Breast epithelium (tissue), 4 donors: ENCODE measurements at places on chromosomes 6 and 20. TPM values are rescaled to one million over a fixed set of nuclear protein-coding genes. Genes with fewer than 3 reads are reported as not detected.

DNA sequence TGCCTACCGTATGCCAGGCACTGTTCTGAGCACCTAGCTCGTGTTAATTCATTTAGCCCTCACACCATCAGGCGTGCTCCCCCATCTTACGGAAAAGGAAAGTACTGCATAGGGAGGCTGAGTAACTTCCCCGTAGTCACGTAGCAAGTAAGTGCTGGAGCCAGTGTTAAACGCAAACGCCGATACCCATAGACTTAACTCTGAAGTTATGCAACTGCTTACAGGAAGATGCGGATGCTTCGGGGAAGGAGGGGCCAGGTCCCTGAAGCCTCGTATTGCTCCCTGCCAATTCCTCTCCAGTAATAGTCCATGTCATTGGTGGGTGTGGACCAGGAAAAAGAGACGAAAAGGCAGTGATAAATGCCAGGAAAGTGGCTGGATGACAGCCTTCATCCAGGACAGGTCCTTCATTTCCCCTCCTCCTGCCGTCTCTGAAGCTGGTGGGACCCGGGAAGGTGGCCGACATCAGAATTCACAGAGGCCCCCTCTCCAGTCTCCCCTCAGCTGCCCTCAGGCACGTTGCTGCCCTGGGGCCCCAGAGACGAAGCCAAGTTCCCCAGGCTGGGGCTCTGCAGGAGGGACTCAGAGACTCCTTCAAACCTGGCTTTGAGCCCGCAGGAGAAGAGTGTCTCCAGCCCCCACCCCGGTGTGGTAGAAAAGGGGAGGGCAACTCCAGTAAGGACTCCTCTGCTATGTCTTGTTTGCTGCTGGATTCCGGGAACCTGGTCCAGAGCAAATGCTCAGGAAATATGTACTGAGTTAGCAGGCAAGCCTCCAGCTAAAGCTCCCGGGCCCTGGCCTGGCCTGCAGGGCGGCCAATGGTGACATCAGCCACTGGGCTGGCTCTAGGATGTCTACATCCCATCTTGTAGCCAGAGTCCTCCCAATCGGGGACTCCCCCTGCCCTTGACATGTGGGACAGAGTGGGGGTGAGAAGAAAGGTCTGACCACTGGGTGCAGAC lies 37.8 kb downstream of the RAB44 start:
- DNase-seq, result no peak

DNA sequence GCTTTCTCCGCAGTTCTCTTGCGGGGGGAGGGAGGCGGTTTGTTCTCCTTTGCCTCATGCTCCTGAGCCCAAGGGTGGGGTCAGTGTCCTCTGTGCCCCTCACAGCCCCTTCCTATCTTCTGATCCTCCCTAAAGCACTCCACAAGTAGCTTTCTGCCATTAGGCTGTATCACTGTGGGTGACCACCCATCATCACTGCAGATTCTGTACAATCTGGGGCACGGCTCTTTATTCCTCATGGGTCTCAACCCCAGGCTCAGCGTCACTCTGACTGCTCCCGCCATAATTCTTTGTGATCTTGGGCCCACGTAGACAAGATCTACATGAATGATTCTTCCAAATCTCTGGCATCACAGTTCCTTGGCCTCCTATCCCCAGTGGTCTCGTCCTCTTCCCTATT lies 10.5 kb downstream of the NCR2 start:
- DNase-seq, result no peak

- no peak for DNase-seq
Observed at GRCh38 chr6:16639684-16640480, 121.4 kb downstream of the ATXN1 start.

GRCh38 chr6:13156381-13156780 lies 172.0 kb downstream of the TBC1D7 start:
- DNase-seq, result no peak

DNA sequence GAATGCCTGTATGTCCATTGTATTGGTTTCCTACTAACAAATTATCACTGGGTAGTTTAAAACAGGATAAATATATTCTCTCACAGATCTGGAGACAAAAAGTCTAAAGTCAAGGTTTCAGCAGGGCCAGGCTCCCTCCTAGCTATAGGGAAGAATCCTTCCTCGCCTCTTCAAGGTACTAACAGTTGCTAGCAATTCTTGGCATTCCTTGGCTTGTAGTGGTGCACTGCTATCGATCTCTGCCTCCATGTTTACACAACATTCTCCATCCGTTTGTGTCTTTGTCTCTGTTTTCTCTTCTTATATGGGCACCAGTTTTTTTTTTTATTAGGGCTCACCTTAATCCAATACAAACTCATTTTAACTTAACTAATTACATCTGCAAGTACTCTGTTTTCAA lies 48.9 kb downstream of the OR2B6 start:
- DNase-seq, result no peak

DNA sequence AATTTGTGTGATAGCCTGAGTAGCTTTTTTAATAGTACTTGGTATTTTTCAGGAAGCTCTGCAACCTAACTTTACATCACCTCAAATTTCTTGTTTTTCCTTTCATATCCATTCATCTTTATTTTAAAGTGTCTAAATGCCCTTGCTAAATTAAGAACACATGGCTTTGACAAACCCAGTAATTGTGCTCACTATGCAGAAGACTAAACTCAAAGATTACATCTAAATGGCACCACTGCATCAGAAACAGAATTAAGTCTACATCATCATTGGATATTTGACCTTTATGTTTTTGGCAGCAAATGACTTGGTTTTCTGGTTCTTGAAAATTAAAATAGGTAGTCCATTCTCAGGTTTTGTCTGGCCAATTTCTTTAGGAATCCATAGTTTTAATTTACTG lies 69.6 kb upstream of the HDGFL1 start:
- DNase-seq, result no peak

DNA sequence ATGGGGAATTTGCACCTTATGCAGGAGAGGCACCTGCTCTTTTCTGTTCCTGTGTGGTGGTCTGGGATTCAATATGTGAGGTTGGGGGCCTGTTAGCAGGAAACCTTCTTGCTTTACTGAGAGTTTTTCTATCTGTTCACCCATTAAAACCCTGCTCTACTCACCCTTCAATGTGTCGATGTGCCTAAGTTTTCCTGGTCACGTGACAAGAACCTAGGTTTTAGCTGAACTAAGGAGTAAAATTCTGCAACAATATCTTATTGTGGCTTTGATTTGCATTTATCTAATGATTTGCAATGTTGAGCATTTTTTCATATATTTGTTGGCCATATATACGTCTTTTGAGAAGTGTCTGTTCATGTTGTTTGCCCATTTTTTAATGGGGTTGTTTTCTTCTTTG lies 979.9 kb downstream of the HACE1 start:
- no peak for DNase-seq

DNA sequence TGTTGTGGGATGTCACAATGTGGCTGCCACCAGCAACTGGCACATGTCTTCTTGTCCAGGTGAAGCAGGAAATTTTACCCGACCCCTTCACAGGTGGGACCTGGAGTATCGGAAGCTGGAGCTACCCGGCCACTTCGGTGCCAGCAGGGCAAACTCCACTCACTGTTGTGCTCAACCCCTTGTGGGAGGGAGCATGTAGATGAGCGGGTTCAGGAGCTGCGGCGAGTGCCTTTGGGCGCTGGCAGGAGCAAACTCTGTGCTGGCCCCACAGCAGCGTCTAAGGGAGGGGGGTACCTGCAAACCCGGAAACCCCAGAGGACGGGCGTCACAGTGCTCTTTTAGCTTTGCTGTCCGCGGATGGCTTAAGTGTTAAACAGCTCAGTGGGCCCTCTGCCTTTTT lies 20.7 kb upstream of the SULF2 start:
- no peak for DNase-seq

- no peak for DNase-seq
Observed at GRCh38 chr6:139325125-139325524, 33.3 kb upstream of the TXLNB start.

GRCh38 chr6:147595961-147596360 lies 87.5 kb downstream of the SAMD5 start:
- no peak for DNase-seq

DNA sequence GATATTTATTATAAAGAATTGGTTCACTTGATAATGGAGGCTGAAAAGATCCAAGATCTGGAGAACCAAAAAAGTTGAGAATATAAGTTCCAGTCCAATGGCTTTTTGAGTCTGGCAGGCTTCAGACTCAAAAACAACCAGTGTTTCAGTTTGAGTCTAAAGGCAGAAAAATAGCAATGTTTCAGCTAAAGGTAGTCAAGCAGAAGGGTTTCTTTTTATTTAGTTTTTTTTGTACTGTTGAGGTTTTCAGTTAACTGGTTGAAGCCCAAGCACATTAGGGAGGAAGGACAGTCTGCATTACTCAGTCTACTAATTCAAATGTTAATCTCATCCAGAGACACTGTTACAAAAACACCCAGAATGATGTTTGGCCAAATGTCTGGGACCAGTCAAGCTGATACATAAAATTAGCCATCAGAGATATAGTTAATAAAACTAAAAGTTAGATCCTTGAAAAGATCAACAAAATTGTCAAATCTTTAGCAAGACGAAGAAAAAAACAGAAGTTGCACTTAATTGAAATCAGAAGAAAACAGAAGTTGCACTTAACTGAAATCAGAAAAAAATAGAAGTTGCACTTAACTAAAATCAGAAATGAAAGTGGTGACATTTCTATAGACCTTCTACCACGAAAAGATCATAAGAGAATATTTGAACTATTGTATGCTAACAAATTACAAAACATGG lies 980.3 kb upstream of the FLRT3 start:
- no peak for DNase-seq

GRCh38 chr6:116385921-116386320 lies 15.2 kb downstream of the DSE start:
- DNase-seq, result no peak

GRCh38 chr6:149503276-149503675 lies 18.5 kb upstream of the ZC3H12D start:
- DNase-seq, result no peak

- no peak for DNase-seq
Observed at GRCh38 chr6:151772446-151772845, 35.0 kb upstream of the ESR1 start.

GRCh38 chr6:135722679-135723078 lies 128.8 kb upstream of the PDE7B start:
- no peak for DNase-seq

DNA sequence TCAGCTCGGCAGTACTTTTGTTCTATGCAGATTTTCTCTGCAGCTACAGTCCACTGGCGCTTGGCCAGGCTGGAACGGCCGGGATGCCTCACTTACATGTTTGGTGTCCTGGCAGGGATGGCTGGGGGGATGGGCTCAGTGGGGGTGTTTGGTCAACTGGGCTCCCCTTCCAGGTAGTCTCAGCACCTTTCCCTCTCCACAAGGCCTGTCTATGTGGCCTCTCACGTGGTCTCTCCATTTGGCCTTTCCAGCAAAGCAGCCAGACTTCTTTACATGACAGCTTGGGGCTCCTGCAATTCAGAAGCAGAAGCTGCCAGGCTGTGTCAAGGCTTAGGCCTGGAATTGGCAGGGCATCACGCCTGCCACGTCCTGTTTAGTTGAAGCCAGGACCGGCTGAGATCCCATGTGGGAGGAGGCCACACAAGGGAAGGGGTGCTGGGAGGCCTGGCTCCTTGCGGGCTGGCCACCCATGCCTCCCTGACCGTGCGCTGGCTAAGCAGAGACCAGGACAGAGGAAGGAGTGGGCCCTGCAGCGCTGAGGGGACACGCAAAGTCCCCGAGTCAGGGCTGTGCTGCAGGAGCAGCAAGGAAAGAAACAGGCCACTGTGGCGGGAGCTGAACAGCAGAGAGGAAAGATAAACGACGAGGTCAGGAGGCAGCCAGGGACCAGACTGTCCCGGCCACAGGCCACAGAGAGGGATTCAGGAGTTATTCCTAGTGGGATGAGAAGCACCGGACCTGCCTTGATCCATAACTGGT lies 38.9 kb downstream of the MGME1 start:
- peak; percentile 29 for DNase-seq

DNA sequence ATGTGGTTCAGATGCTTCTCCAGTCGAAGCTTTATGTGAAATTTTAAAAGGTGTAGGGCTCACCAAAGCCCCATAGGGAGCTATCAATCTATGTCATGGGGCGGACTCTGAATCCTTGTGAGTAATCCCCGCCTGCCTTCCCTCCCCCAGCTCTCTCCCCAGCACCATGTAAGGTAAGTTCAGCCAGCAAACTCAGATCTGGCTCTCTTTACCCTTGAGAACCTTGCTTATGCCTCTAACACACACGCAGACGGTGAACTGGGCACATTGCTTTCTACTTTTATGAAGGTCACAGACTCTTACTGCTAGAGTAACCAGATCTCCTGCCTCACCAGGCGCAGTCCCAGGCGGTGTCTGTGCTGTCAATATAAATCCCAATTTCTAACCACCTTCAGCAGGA lies 82.6 kb upstream of the CNKSR3 start:
- no peak for DNase-seq

GRCh38 chr6:56772737-56773184 lies 130.1 kb upstream of the DST start:
- DNase-seq, result peak; percentile 39

GRCh38 chr20:33328157-33329137 lies 45.4 kb downstream of the BPIFB1 start:
- no peak for DNase-seq

TBXT gene
- total RNA-seq, result not detected

NHLRC1 gene
- 2.7 TPM for total RNA-seq

RAD21L1 gene
- not detected for total RNA-seq

KCNQ2 gene
- not detected for total RNA-seq

CFAP206 gene
- 0.64 TPM for total RNA-seq

ELOVL2 gene
- total RNA-seq, result 11.1 TPM

SRC gene
- total RNA-seq, result 25.6 TPM

WFDC12 gene
- total RNA-seq, result not detected

TMC2 gene
- total RNA-seq, result 0.96 TPM

ME1 gene
- 34.6 TPM for total RNA-seq

ATF6B gene
- 44.8 TPM for total RNA-seq

OOEP gene
- total RNA-seq, result not detected

SLC17A2 gene
- not detected for total RNA-seq

DPPA5 gene
- total RNA-seq, result not detected

ZNF165 gene
- total RNA-seq, result 2.0 TPM

HDGFL1 gene
- not detected for total RNA-seq
